T1000 (cell line): ENCODE measurements at places on chromosomes 16 and 17.

- DNase-seq, result no peak
These were observed 356.0 kb downstream of the C16orf95 start for GRCh38 chr16:86961171-86961601.

- DNase-seq, result peak; percentile 50
These were observed 52.6 kb downstream of the CYB5B start for GRCh38 chr16:69476920-69477443.

GRCh38 chr17:60077226-60077625, 1.5 kb downstream of the HEATR6 start:
- no peak for DNase-seq

GRCh38 chr16:50604065-50604418, 55.8 kb downstream of the NKD1 start:
- DNase-seq, result no peak

- DNase-seq, result no peak
These were observed 201.6 kb upstream of the C17orf78 start for GRCh38 chr17:37174205-37174604.

DNA sequence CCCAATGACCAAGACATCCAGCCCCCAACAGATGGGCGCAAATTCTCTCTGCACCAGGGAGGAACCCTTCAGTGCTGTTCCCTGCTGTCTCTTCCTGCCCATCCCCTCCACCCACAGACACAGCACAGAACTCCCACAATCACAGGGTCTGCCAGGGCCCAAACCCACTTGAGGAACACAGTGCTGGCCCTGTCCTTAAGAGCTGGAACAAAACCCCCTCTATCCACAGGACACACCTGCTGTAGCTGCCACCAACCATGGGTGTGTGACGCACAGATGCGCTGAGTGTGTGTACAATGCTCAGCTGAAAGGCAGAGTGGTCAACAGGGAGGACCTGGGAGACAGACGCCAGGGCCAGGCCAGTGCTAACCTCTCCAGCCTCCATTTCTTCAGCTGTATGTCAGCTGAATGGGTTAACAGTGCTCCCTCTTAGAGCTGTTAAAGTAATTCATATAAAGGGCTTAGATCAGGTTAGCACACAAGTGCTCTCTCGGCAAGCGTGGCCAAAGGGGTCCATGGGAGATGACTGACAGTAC, 62.1 kb downstream of the AMFR start:
- no peak for DNase-seq

- DNase-seq, result no peak
These were observed at the start of gene CACNG5 for GRCh38 chr17:66834919-66835454. Gene CACNG5 (plus strand): TSS chr17:66835117. CDS start chr17:66877333, 42,216 bp downstream.

DNA sequence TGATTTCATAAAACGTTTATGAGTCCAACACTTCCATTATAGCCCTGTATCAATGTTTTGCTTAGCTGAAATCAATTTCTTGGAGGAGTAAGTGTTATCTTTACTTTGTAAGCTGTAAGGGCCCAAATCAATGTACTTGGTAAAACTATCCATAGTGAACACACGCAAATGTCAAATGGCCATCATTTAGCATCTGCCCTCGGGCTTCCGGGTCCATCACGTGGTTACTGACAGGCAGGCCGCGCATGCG, 687 bp upstream of the NARF start:
- no peak for DNase-seq

DNA sequence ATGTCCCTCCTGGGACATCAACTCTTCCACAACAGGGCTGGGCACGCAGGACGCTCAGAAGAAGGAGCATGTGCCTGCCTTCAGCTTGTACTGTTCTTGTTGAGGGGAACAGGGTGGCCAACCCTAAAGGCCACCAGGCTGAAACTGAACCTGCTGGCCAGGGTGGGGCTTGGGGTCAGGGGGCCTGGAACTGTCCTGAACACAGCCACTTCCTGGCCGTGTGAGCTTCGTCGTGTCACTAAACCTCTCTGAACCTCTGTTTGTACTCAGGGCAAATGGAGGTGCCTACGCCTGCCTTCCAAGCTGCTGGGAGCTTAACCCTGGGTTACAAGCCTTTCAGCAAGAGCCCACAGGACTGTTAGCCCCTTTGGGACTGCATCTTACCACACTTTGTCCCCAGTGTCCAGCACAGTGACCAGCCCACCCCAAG, 6.7 kb downstream of the ARHGAP27 start:
- no peak for DNase-seq

DNA sequence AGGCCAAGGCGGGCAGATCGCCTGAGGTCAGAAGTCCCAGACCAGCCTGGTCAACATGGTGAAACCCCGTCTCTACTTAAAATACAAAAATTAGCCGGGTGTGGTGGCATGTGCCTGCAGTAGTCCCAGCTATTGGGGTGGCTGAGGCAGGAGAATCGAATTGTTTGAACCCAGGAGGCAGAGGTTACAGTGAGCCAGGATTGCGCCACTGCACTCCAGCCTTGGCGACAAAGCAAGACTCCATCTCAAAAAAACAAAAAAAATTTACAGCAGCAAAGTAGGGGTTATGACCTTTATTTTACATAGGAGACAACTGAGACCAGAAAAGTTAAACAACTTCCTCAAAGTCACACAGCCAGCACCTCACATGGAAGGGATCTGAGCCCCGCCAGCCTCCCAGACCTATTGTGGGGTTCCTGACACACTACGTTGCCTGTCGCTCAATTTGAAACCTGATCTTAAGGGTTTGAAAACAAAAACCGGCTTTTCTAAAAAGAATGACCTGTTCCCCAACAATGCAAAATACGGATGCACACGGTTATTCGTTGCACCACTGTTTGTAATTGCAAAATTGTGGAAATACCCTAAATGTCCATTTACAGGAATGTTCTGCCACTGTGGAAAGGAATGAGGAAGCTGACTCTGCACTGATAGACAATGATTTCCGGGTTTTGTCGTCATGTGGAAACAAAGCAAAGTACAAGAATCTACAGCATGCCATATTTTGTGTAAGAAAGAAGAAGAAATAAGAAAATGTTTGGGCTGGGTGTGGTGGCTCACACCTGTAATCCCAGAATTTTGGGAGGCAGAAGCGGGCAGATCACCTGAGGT, 77.2 kb downstream of the CNGB1 start:
- no peak for DNase-seq

DNA sequence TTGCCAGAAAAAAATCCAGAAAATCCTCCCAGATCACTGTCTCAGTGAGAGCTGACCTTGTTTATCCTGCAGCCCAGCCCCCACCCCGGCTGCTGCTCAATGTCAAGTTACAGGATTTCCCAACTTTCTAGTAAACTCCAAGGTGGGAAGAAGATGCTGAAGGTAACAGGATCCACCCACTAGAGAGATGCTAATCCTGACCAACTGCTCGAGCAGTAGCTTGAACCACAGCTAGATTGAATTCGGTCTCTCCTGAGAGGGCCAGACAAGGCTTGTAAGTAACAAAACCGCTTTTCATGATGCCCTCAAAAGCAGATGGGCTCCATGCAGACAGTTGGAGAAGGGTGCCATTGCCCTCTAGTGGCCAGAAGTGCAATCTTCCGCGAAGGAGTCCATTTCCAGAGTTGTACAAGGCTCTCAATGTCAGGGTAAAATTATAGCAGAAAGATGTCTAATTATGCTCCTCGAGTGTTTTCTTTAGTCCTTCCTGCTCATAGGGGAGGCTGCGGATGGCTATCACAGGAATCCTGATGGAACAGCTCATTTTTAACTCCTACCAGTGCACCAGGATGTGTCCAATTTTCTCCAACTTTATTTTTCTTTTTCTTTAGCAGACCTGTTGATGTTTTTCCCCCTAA, 3.9 kb downstream of the CDH11 start:
- DNase-seq, result peak; percentile 14

- DNase-seq, result no peak
These were observed 65.7 kb downstream of the CENPV start for GRCh38 chr17:16287563-16288027.

DNA sequence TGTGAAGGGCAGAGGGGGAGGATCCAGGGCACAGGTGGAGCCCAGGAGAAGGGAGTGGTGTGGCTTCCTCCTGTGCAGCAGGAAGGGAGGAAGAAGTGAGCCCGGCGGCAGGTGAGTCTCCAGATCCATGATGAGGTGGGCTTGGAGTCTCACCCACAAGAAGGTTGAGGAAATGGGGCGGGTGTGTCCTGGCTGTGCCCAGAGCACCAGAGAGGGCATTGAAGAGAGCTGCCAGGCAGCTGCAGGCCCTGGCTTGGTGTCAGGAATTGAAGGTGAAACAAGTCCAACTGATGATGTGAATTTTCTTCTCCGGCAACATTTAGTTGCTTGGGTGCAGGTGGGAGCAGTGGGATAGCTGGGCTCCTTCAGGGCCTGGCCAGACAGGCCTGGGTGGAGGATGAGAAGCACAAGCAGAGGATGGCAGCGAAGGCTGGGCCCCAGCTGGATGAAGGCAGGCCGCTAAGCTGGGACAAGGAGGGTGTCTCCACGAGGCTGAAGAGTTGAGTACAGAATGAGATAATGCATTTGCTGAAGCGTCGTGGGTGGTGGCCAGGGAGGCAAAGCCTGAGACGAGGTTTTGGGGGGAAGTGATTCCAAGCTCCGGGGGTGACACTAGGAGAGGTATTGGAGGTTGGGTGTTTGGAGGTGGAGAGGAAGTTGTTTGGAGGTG, 18.3 kb downstream of the NT5M start:
- DNase-seq, result no peak

GRCh38 chr17:14052886-14053615, 16.3 kb upstream of the COX10 start:
- DNase-seq, result no peak

- DNase-seq, result no peak
These were observed 5.5 kb upstream of the VKORC1 start for GRCh38 chr16:31099860-31100638.

GRCh38 chr17:17551361-17551760, 40.1 kb downstream of the PEMT start:
- no peak for DNase-seq

GRCh38 chr17:72092710-72093322, 28.0 kb upstream of the SOX9 start:
- DNase-seq, result no peak

- no peak for DNase-seq
These were observed 33.2 kb downstream of the CYTH1 start for GRCh38 chr17:78748730-78749317.

GRCh38 chr16:76668207-76668725, 391.1 kb downstream of the CNTNAP4 start:
- DNase-seq, result no peak

- no peak for DNase-seq
These were observed 1.8 kb downstream of the ZSCAN10 start for GRCh38 chr16:3097266-3097665.

- DNase-seq, result no peak
These were observed 4.4 kb downstream of the SERPINF2 start for GRCh38 chr17:1746975-1747543.

GRCh38 chr16:57883480-57883879, 81.2 kb upstream of the KIFC3 start:
- no peak for DNase-seq

GRCh38 chr16:68283801-68284598, 19.7 kb downstream of the SLC7A6 start:
- no peak for DNase-seq

GRCh38 chr16:75342308-75342811, 90.9 kb upstream of the BCAR1 start:
- no peak for DNase-seq

DNA sequence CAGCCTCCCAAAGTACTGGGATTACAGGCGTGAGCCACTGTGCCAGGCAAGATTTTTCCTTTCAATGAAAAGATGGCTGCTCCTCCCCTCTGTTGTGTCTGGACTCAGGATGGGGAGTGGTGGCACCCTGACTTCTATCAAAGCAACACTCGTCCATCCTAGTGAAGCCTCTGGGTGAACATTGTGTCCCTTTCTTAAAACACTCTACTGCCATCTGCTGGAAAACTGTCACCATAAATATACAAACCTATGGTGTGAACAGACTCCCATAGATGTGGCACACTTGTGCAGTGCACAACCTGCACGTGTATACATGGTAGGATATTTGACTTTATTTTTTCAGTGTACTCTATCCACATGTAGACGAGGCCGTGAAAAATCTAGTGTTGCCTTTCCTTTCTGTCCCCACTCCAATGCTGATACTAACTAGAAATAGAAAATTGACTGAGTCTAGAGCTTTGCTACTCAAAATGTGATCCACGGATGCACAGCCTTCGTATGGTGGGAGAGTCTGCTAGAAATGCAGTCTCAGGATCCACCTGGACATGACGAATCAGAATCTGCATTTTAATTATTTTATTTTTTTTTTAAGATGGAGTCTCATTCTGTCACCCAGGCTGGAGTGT, 55.9 kb upstream of the PLCG2 start:
- DNase-seq, result peak; percentile 8

- DNase-seq, result peak; percentile 48
These were observed 538.5 kb upstream of the CDH11 start for GRCh38 chr16:65660390-65660789.

GRCh38 chr17:78951967-78952551, 26.9 kb upstream of the TIMP2 start:
- DNase-seq, result no peak

DNA sequence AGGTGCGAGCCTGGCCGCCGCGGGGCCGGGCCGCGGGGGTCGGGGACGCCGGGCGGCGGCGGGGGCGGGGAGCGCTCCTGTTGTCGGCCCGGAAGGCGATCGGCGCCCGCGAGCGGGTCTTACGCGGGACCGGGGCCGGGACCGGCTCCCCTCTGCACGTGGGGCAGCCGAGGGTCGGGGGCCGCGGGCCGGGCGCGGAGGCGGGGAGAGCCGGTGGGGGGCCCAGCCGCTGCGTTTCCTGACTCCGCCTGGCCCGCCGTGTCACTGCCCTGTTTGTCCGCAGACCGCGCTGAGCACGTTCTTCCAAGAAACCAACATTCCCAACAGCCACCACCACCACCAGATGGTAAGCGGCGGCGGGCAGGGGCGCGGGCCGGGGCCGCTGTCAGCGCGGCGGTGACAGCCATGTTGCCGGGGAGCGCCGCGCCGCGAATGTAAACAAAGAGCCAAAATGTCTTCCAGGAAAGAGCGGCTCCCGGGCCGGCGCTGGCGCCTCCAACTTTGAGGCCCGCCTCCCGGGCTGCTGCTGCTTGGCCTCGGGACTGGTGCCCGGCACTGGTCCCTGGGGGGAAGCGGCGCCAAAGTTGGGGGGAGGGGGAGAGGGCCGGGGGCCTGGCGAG, 586 bp downstream of the UBALD2 start:
- DNase-seq, result peak; percentile 22

- DNase-seq, result no peak
These were observed 227.9 kb downstream of the MSI2 start for GRCh38 chr17:57484081-57484666.
